ENCODE measurements at places on chromosomes 7 and 10.
A peak's percentile ranks its signal among the peaks of the same experiment; 100 is the strongest.

- no peak for DNase-seq
These were observed 29.8 kb downstream of the SEM1 start for GRCh38 chr7:96679886-96680285.

GRCh38 chr7:94277236-94277635 is 117.5 kb upstream of the COL1A2 start:
- no peak for DNase-seq

- DNase-seq = no peak
These were observed 190.5 kb upstream of the C7orf33 start for GRCh38 chr7:148400101-148400500.

DNA sequence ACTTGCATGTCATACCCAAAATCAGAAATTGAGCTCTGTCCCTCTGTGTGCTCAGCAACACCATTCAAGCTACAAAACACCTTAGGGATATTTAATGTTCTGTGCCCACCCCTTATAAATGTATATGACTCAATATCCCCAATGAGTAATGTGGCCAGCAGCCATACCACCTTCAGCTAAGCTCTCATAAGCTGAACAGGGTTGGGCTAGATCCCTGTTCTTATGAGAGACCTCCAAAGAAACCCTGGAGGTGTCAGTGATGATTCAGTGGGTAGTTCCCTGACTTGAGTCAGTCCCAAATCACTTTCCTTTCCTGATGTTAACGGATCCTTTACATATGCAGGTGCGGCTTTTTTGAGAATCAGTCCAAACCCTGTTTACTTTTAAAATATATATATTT is 253.8 kb downstream of the CREB5 start:
- DNase-seq = no peak

GRCh38 chr10:30813872-30814481 is 184.4 kb upstream of the LYZL2 start:
- DNase-seq = no peak

DNA sequence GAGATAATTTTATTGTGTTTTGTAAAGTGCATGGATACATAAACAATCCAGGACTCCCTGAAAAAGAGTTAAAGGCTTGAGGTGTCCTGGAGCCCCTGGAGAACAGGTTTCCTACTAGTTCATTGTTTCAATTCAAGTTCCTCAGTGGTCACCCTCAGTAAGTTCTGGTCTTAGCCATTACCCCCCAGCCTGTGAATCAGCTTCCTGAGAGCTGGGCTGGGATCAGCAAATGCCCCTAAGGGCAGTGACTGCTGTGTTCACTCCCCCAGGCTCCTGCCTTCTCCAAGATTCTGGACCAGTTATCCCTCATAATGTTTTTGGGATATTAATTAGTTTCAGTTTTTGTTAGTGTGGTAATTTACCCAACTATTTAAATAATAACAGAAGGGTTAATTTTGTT is 151.6 kb upstream of the PRSS58 start:
- DNase-seq = no peak

DNA sequence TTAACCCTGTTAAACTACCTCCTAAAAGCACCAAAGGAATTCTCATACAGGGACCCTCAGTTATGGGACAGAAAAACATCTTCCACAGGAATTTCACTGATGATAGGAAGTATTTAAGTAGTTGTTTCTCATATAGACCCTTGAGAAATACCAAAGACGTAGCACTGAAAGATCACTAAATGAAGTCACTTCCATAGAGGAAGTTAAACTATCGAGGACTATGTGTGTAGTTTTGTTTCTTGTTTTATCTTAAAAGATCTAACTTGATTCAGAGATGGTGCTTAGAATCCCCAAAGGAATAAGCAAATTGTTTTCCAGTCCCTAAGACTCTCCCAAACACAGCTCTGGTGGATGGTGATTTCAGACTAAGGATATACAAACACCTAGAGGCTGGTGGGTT is 94.8 kb upstream of the AFAP1L2 start:
- DNase-seq = no peak

DNA sequence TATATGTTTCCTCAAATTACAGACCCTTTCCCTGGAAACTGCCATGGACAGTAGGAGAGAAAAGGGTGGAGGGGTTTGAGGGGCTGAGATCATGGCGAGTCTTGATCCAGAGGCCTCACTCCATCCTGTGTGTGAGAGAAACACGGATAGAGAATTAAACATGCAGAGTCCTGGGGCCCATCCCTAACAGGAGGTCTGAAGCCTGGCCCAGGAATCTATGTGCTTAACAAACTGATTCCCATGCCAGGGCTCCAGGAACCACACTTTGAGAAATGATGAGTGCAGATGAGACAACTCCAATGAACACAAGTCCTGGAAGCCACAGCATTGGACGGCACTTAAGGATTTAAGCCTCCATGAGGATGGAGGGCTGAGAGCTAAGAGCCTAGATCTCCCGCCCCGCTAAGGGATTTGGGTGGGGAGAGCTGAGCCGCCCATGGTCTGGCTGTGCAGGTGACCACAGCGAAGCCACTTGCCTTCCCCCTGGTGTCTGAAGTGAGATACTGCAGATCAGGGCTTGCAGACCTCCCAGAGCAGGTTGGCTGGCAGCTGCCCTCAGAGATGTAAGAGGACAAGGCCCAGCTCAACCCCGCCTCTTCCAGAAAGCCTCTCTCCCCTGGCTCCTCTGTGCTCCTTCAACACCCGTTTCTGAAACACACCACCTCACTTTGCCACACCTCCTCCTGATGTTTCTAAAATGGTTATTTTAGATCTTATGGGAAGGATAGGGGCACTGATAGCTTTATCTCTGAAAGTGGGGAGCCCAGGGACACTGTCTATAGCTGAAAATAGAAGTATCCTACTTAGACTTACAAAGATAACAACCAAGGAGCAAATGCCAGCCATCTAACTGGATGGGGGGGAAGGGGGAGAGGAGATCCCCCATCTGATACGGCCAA is 24.8 kb upstream of the EIF5AL1 start:
- DNase-seq = peak; percentile 80

DNA sequence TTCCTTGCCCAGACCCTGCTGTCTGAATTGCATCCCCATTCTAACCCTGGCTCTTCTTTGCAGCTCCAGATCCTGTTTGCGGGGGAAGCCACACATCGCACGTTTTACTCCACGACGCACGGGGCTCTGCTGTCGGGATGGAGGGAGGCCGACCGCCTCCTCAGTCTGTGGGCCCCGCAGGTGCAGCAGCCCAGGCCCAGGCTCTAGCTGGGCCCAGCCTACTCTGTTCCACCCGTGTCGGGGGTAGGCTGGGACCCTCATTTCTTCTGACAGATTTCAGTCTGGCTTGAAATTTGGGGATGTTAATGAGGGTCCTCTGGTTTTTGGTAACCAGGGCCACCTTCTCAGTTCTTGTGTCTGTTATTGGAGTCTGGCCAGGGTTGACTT is 2.7 kb upstream of the MTG1 start:
- DNase-seq = no peak

DNA sequence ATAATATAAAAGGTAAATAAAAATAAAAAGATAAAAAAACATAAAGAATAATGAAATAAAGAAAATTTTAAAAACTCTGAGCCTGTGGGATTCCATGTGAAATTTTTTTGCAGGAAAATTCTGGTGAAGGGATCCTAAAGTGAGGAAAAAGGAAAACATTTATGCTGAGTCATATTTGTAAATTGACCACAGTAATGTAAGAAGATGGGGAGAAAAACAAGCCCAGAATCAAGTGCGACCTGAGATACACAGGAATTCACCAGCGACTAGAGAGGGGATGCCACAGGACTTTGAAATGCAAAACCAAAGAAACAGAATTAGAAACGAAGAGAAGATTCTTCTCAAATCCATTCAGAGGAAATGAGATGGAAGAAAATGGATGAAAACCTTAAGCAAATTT is 133.8 kb upstream of the PFKP start:
- DNase-seq = no peak

DNA sequence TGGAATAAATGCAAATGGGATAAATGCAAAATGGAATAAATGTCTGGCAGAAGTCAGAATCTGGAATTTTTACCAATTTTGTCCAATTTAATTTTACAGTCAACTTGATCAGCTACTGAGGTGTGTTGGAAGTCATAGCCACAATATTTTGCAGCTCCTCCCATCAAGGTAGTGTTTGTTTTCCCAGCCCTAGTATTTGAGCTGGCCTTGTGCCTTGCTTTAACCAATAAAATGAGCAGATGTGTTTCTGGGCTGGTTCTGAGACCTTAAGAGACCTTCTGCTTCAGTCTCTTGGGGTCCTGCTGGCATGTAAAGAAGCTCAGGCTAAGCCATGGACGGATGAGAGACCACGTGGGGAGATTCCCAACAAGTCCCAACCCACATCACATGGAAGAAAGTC is 42.7 kb upstream of the RSBN1L start:
- no peak for DNase-seq

GRCh38 chr10:97726636-97727178 is 10.2 kb upstream of the ZFYVE27 start:
- DNase-seq = no peak

DNA sequence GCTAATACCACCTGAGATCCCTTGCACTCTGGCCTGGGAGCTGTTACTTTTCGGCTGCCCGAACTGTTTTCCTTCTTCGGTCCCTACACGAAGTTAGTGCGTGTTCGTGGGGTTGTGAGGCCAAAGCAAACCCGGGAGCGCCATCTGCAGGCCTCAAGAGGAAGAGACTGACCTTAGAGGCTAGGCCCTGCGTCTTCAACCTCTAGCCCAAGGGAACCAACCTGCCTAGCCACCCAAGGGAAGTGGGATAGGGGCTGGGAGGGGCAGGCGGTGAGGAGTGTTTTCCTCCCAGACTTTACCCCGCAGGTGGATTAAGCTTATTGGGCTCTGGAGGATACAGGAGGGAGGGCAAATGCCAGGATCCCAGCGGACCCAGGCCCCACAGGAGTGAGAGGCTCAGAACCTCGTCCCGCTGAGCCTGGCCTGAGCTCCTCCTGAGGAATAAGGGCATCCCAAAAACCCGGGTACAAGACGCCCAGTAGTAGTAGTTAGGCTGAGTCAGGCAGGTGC is 1.7 kb upstream of the PAX2 start:
- DNase-seq = no peak

GRCh38 chr7:28507525-28508282 is 95.4 kb downstream of the CREB5 start:
- no peak for DNase-seq

DNA sequence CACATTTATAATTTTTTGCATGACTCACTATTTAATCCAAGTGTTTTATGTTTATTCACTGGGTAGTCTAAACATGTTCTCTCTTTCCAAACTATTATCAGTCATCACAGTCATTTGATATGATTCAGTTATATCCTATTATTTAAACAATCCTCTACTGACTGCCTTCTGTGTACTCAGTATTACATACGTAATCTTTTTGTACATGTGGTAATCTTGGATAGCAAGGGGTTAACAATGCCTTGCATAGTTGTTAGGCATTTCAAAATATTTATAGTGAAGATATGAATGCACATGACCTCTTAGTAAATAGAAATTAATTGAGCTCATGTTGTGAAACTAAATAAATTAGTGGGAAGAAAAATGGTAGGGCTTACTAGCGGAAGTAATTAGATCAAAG is 379.4 kb upstream of the KIAA1217 start:
- no peak for DNase-seq

Measured in right cardiac atrium (tissue), 5 donors.